ENCODE measurements at places on chromosomes 7 and 10.

GRCh38 chr7:84913731-84914130 is 273.1 kb downstream of the SEMA3D start:
- DNase-seq = peak; percentile 37

- no peak for DNase-seq
Observed at GRCh38 chr7:52473756-52474155, 561.7 kb upstream of the POM121L12 start.

- no peak for DNase-seq
Observed at GRCh38 chr10:66717231-66717981, 208.4 kb upstream of the LRRTM3 start.

DNA sequence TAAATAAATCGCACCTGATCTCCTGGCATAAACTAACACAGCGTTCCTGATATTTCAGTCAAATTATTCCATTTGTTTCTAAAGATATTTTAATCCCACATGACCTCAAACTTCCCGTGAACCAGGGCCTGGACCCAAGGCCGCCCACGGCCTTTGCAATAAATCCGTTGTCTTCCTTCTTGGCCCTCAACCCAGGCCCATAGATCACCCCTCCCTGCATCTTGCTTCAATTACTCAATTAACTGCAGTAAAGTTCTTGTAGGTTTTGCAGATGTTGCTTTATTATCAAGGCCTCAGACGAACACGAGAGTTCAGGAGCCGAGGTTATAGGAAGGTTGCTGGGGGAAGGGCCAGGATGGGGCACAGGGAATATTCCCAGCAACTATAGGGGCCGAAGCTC is 249.4 kb downstream of the RAB11FIP2 start:
- no peak for DNase-seq

GRCh38 chr10:72124381-72124780 is 36.0 kb upstream of the SPOCK2 start:
- no peak for DNase-seq

GRCh38 chr7:75616421-75617167 is 122.1 kb downstream of the HIP1 start:
- DNase-seq = no peak

GRCh38 chr10:15695852-15696251 is 23.9 kb downstream of the ITGA8 start:
- no peak for DNase-seq

- DNase-seq = peak; percentile 22
Observed at GRCh38 chr7:48528646-48529045, 357.4 kb downstream of the ABCA13 start.

- DNase-seq = no peak
Observed at GRCh38 chr10:71304914-71305313, 14.1 kb upstream of the SLC29A3 start.

GRCh38 chr7:70736715-70737460 is 395.1 kb upstream of the GALNT17 start:
- peak; percentile 45 for DNase-seq

DNA sequence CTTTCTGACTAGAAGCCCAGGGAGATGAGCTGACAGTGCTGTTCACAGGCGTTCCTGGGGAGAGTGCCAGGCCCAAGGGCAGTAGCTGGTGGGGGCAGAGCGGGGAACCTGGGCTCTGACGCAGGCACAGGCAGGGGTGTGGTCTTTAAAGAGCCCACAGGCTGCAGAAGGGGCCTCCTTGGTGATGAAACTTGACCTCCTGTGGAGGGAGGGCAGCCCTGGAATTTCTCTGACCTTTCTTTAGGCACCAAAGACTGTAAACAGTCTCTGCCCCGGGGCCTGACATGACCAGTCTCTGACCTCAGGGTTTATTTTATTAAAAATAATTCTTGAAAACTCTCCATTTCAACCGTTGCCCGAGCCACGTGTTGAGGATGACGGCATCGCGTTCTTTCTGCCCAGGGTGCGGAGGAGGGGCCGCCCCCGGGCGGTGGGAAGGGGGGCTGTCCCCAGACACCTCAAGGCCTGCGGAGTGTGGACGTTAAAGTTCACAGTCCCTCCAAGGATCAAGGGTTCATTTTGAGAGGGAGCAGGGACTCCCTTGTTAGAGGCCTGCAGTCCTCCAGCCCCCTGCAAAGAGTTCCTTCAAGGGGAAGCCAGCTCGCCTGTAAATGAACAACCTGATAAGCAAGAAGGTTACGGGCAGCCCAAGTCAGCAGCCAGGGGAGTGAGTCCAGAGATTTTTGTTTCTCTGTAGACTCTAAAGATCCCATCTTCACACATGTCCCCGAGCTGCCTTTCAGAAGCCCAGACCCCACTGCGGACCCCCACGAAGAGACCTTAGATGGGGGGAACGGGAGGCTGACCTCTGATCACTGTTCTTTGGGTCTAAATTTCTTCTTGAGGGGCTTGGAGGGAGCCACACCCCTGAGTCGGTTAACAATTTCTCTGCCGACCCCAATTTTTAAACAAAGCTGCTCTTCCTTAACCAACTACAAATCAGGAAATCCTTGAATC is 128.9 kb downstream of the VIPR2 start:
- DNase-seq = no peak

- DNase-seq = no peak
Observed at GRCh38 chr10:1678084-1678483, 59.2 kb downstream of the ADARB2 start.

DNA sequence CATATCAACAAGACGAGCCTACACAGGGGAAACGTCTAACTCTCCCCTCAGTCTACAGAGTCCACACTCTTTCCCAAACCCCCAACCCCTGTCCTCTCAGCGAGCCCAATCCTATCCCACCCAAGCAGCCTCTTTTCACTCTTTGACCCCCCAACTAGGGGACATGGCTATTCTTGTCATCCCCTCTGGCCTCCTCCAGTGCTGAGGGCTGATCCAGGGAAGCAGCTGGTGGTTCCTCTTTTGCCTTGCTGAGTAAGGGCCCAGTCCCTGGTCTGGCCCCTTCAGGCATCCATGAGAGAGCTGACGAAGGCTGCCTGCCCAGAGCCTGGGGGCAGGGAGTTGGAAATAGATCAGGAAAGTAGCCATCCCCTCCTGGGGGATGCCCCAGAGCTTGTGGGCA is 6.4 kb downstream of the NOBOX start:
- no peak for DNase-seq

- no peak for DNase-seq
Observed at GRCh38 chr7:17407229-17407628, 108.8 kb downstream of the AHR start.

DNA sequence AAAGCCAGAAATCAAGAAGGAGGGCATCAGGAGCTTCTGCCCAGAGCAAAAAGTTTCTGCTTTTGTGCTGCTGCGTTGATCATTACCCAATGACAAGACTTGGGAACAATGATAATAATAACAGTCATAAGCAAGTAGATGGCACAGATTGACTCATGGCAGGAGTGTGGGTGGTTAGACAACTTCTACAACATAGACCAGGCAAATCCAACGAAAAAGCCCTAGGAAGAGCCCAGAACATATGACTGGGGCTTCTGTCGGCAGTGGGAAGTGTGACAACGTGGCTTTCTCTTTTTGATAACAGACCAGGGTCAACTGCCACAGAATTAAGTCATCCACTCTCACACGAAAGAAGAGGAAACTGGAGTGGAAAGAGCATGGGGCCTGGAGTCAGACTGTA is 85.4 kb upstream of the TRIL start:
- no peak for DNase-seq

DNA sequence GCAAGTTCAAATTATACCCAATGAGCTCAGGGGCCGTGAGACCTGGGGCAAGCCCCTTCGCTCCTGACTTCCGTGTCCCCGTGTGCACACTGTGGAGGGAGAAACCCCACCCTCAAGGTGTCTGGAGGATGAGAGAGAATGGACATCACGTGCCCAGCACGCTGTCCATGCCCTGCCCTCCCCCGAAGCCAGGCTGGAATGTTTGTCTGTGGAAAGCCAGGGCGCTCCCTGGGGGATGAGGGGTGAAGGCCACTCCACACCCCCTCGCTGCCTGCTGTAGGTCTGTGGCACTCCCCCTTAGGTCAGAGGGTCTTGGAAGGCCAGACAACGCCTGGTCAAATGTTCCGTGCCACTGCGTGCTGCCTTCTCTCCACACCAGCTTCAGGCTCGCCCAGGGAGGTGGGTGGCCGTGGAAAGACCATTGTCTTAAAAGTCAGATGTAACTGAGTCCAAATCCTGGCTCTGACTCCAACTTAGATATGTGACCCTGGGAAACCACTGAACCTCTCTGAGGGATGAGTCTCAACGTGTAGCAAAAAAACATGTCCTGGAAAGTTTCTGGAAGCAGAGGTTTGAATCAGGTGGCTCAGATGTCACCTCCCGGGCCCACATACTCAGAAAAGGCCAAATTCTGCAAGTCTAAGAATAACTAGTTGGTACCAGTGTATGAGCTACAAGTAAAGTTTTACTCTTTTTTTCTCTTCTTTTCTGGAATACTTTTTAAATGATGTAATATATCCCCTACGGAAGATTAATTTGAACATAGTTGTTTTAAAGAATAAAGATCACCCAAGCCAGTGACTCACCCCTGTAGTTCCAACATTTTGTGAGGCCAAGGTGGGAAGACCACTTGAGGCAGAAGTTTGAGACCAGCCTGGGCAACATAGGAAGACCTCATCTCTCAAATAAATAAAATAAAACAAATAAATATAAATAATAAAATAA is 24.9 kb downstream of the RCC1L start:
- DNase-seq = no peak

DNA sequence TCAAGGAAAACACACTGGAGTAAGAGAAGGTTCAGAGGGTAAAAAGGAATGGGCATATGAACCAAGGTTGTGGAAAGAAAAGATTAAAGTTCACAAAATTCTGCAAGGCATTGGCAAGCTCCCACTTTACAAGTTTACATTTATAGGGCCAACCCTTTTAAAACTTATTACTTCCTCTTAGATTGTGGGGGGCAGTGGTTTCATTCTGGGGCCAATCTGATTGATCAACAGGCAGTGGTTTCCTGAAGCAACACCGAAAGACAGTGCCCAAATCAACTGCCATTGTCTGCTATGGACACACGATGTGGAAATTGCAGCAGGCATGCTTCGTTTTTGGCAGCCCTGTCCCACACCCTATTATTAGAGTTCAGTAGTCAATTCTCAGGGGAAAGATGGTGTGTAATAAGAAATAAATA is 154.0 kb downstream of the SGMS1 start:
- no peak for DNase-seq

DNA sequence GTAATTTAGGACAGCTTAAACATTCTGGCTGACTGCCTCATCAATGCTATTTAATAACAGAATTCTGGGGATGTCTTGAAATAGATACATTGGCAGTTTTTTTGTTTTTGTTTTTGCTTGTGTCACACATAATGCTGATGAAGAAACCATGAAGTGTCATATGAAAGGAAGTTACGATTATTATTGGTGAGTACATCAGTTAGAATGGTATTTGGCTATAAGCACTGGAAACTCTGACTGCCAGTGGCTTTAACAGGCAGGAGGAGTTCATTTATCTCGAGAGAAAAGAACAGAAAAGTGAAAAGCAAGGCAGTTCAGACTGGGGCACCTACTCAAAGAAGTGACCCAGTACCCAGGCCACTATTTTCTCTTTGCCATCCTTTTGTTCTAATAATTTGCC is 18.1 kb downstream of the LSM8 start:
- no peak for DNase-seq

GRCh38 chr10:75782463-75783248 is 351.2 kb downstream of the LRMDA start:
- no peak for DNase-seq

GRCh38 chr10:63702092-63702491 is 180.9 kb downstream of the REEP3 start:
- DNase-seq = no peak

DNA sequence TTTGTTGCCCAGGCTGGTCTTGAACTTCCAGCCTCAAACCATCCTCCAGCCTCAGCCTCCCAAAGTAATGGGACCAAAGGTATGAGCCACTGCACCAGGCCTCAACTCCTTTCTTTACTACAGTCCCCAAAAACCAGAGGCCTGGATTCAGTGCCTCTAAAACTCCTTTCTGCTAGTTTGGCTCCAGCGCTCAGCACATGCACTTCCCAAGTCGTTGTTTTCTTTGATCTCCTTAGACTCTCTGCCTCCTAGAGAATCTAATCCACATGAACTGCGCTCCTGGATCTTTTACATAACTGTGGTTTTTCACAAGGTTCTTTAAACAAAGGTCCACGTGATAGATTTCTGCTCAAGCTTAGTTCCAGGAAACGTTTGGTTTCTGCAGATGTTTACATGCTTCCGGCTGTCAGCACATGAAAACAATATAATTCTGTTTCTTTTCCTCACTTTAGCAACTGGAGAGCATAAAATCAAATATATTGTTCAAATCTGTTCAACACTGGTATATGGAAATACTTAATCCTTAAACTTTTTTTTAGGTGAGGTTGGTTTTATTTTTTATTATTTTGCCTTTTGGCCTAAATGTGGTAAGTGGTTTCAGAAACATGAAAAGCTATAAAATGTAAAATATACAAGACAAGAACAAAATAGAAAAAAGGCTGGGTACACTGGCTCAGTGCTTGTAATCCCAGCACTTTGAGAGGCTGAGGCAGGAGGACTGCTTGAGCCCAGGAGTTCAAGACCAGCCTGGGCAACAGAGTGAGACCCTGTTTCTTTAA is 270.5 kb upstream of the MKLN1 start:
- DNase-seq = no peak

- DNase-seq = no peak
Observed at GRCh38 chr7:78769481-78770101, 683.9 kb downstream of the MAGI2 start.

DNA sequence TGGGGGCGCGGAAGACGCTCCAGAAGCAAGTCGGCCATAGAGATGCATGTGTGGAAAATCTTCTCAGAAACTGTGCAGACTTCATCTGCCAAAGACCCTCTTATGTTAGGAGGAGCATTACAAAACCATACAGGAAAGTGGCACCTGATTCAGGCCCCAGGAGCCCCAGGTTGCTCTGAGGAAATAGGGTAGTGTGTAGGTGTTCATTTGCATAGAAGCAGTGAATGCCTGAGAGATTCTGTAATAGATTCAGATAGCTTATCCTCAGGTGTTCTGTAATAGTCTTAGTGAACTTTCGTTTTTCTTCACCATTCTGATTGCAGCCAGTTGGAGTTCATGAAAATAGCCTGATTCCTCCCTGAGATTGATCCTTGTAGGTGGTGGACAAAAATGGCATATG is 106.4 kb upstream of the GJD4 start:
- DNase-seq = no peak

GRCh38 chr10:47183704-47184041 is 116.3 kb upstream of the GDF10 start:
- DNase-seq = no peak
